ENCODE measurements at places on chromosomes 5 and 9. TPM values are rescaled to one million over a fixed set of nuclear protein-coding genes. Genes with fewer than 3 reads are reported as not detected.

The HMMR gene
- total RNA-seq, result 1.4 TPM

The F2RL1 gene
- 0.64 TPM for total RNA-seq

The TUBB4B gene
- 111 TPM for total RNA-seq

The MYMK gene
- total RNA-seq, result not detected

- DNase-seq, result no peak
Observed at GRCh38 chr9:103410059-103410458, 414.9 kb downstream of the CYLC2 start.

- no peak for DNase-seq
Observed at GRCh38 chr9:114280636-114281472, 42.0 kb upstream of the ORM1 start.

DNA sequence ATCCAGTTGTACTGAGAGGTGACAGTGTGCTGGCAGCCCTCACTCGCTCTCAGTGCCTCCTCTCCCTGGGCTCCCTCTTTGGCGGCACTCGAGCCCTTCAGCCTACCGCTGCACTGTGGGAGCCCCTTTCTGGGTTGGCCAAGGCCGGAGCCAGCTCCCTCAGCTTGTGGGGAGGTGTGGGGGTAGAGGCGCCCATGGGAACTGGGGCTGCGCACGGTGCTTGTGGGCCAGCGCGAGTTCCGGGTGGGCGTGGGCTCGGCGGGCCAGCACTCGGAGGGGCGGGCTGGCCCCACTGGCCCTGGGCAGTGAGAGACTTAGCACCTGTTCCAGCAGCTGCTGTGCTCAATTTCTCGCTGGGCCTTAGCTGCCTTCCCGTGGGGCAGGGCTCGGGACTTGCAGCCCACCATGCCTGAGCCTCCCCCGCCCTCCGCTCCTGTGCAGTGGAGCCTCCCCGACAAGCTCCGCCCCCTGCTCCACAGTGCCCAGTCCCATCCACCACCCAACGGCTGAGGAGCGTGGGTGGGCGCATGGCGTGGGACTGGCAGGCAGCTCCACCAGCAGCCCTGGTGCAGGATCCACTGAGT is 342.2 kb upstream of the ZNF608 start:
- DNase-seq, result no peak

- no peak for DNase-seq
Observed at GRCh38 chr9:134101623-134102149, 33.9 kb upstream of the BRD3 start.

DNA sequence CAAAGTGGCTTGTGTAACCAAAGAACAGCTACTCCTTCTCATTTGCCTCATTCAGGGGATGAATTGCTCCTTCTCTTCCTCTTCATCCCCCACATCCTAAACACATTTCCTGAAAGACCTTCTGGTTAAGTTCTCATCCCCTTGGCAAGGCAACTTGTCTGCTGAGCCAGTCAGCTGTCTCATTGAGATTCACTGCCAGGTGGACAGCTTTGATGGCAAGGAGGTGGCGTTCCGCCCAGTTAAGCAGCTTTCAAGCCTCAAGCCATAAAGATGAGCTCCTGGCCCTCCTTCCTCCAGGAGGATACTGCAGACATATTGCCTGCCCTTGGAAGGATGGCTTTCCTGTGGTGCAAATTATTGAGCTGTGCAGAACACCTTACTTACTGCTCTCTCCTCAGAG is 448.6 kb upstream of the MPDZ start:
- DNase-seq, result no peak

- DNase-seq, result no peak
Observed at GRCh38 chr9:69206047-69206446, 32.0 kb downstream of the TJP2 start.

DNA sequence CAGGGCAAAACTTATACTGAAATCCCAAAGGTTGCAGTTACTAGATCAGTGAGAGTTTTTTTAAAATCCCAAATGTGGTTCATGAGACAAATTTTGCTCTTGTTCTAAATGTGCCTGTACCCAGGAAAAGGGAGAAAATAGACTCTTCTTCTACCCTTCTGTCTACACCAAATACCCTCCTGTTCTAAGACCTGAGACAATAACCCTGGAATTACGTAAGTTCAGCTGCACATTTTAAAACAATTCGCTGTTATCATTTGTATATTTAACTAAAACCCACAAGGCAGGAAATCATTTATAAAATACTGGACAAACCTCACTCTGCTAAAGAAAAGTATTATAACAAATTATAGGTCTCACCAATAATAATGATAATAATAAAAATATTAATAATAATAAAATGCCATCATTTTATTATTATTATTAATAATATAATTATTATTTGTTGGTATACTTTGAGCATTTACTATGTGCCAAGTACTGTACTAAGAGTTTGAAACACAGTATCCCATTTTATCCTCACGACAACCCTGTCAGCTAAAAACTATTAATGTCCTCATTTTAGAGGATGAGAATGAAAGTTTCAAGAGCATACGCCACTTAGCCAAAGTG is 49.8 kb upstream of the AFAP1L1 start:
- DNase-seq, result no peak

DNA sequence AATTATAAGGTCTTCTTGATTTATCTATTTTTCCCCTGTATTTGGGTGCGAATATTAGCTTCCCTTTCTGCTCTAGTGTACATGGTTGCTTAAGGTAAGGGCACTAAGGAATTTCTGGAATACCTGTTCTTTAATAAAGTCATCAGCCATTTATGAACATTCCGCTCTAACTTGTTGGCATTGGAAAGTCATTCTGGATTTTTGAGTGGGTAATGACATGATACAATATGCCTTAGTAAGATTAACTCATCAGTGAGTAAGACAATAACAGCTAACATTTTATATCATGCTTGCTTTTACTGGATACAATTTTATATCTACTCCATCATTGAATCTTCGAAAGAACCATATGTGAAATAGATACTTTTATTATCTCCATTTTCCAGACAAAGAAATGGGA is 196.1 kb downstream of the ARRDC3 start:
- DNase-seq, result no peak

GRCh38 chr5:53733853-53734252 is 173.4 kb downstream of the NDUFS4 start:
- DNase-seq, result no peak

DNA sequence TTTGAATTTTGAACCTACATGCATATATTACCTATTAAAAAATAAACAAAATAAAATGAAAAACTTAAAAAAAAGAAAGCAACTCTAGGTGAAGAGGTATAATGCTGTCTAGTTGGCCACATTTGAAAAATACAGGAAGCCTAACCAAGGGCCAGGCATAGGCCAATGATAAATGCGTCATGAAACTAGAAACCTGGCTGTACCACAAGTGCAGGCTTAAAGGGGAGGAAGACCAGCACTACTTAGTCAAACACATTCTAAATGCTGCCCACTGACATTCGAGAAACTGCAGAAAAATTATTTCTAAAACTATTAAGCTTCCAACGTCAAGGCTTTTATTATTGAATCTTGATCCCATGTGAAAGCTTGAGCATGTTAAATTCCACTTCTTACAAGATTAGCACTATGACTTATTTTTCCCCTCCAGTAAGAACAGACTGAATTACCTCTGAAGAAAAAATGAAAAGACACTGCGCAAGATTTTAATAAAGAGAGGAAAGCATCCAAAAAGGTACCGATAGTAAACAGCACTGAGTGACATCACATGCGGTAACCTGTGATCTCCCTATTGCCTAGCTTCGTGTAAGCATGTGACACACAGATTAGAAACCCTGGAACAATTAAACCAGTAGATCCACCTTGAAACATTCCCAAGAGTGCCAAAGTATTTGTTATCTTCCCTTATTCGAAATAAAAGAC is 16.2 kb downstream of the CDC14B start:
- no peak for DNase-seq

GRCh38 chr5:142823806-142824205 is 53.6 kb downstream of the ARHGAP26 start:
- no peak for DNase-seq

GRCh38 chr9:132630811-132631210 is 39.0 kb downstream of the DDX31 start:
- no peak for DNase-seq

DNA sequence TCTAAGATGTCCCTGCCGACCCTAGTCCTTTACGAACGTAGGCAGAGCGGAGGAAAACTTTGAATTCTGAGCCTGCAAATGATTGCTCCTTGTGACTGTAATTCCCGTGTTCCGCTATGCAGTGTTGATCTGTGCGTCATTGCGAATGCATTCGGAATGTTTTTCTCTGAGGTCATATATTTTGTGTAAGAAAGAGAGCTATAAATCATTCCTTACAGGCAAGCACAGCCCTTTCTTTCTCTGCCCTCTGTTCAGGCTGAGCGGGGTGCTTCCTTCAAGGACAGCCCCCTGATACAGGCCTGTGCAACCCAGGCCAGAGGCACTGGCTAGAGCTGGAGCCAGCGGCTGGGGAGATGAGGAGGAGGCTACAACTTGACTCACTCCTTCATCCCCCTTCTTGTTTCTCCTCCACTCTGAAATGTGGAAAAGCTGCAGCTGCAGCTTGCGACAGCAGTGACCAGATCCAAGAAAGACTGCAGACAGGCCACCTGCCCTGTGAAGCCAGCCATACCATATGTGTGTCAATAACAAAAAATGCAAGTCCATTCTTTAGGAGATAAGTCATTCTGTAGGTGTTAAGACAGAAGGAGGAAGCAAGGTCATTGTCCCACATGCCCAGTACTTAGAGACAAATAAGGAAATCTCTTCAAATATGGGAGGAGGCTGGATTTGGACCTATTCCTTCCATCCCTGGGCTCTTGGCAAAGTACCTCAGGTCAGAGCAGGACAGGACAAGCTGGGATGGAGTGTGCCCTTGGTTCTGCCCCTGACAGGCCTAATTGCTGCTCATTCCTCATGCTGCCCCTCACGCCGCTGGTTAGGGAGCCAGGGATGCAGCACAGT is 345.7 kb upstream of the WWC1 start:
- DNase-seq, result no peak

- no peak for DNase-seq
Observed at GRCh38 chr5:178330791-178331404, 98.3 kb upstream of the PHYKPL start.

DNA sequence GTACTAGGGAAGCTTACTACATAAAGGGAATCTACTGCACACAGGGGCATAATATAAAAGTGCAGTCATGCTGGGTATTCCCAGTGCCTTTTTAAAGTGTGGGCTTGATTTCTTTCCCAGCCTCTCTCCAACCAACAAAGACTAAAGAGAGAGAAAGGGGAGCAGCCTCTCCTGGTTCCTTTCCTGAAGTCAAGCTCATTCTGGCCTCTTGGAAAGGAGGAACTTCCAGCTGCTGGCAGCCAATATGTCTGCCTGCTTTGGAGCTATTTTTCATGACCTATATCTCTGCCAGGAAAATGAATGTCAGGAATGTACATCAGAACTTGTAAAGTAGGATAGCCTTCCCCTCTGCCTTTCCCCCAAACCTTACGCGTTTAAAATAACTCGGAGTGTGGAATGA is 57.1 kb downstream of the RAB3C start:
- DNase-seq, result no peak

DNA sequence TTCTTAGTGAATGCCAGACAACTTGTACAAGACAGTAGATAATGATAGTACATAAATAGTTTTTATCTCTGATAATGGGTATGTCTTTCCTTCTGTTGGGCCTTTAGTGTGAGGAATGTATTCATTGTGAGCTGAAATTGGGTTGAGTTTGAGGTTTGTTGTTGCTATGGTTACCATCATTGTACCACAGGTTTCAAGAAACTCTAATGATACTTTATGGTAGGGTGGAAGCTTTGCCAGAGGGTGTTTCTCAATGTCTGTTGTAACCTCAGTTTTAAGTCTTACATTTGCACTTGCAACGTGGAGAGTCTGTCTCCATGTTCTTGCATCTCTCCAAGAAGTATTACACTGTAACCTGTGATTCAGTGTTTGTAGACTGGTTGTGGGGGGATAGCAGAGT is 1550.1 kb downstream of the MAT2B start:
- no peak for DNase-seq

DNA sequence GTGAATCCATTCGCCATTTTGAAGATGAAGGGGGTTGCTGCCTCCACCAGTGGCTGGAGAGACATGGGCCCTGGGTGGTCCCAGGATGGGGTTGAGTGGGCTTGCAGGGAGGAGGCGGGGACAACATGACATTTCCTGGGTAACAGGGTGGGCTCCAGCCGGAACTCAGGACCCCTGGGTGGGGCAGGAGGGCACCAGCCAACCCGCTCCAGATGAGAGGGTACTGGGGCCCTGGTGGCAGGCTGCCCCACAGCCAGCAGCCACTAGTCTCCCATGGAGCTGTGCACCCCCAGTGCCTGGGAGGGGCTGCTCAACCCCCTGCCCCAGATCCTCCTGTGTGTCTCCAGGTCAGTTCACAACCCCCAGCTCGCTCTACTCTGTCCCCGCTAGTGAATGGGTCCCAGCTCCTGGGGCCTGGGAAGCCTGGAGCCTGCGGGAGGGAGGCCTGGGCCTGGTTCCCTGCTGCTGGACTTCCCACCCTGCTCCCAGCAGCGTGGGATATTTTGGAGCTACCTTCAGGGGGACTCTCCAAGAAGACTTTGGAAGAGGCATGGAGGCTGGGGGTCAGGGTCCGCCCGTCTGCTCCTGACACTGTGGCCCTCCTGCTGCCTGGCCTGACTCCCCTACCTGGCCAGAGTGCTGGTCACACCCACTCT is 55.9 kb downstream of the AHRR start:
- peak; percentile 1 for DNase-seq

DNA sequence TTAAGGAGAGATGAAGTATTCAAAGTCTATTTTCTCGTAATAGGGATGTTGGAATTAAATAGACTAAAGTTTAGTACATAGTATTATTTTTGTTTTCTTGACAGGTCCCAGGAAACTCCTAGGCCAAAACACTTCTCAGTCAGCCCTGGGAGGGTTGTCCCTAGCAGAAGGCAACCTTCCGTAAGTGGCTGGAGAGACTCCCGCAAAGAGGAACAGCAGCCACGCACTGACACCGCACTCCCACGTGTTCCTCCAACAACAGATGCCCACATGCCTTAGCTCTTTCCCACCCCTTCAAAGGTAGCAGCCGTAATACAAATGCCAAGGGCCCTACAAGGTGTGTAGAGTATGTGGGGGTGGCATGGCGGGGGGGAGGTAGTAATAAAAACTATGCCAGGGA is 28.4 kb downstream of the PCDHGC5 start:
- DNase-seq, result no peak

Data from B cell (primary cell).